Natural killer cell (primary cell): ENCODE measurements at places on chromosomes 3 and 15. TPM values are rescaled to one million over a fixed set of nuclear protein-coding genes. Genes with fewer than 3 reads are reported as not detected.

Gene STX19
- total RNA-seq, result not detected

DNA sequence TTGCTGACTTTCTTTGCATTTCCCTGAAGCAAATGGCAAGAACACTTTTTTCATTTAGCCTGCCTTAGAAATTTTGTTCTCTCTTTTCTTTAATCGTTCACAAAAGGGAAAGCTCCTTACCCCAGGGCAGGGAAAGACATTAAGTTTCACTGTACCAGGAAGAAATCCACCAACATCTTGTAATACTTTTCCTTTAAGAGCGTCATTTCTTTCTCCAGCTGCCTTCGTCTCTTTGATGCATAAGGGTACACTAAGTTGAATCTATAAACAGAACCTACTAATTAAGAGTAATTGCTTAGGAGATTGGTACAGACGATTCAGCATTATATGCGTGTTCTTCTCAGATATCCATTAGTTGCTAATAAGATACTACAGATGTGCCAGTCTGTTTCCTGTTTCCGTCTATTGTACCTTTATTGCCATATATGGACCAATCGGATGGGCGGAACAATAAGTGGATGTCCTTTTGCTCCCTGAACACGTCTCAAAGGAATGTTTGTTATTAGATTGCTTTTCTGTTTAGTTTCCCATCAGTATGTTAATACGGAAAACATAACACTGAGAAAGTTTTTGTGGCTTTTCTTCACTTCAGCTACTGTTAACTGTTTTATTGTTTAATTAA lies 276.7 kb upstream of the RARB start:
- no peak overlapping the region for H3K4me3 ChIP-seq
- H3K36me3 ChIP-seq, result no peaks in the 10 kb centered on the region
- no peaks in the 10 kb centered on the region for H3K27me3 ChIP-seq
- DNase-seq, result no peak
- H3K27ac ChIP-seq, result no peak overlapping the region

DNA sequence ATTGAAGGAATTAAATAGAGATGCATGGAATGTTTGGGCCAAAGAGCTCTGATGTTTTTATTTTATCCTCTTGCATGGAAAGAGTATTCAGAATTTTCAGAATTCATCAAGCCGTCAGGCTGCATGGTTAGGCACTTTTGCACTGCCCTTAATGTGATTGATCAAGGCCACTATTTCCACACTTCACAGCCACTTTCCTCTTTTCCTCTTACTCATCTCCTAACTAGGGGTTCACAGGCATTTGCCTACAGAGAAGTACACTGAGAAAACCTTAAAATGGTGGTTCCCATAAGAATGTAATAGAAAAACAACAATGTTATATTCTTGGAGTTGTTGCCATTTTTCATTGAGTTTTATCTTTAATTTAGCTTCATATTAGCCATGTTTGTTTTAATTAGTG lies 10.9 kb downstream of the SLC35A5 start:
- no peak for DNase-seq
- H3K36me3 ChIP-seq, result peaks cover 48% of the 10 kb centered on the region
- H3K27ac ChIP-seq, result no peak overlapping the region
- H3K4me1 ChIP-seq, result no peaks in the 10 kb centered on the region
- H3K27me3 ChIP-seq, result no peaks in the 10 kb centered on the region

DNA sequence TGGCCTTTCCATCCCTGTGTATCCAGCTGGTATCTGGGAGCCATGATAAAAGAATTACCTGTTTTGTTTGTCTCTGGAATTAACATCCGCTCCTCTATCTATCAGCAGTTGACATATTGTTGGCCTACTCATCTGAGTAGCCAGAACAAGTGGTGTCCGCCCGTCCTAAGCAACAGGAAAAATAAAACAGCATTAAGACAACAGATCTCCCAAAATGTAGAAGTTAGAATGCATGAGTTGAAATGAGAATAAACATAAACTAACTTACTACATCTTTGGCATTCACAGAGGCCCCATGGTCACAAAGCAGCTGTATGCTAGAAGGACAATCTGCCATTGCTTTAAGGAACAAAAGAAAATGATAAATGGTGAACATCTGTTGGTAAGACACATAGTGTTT lies 75.9 kb downstream of the UACA start:
- no peak overlapping the region for H3K27ac ChIP-seq
- peaks cover 4% of the 10 kb centered on the region for H3K27me3 ChIP-seq
- H3K4me3 ChIP-seq, result no peak overlapping the region
- H3K36me3 ChIP-seq, result no peaks in the 10 kb centered on the region
